ENCODE measurements at places on chromosomes 2 and 18. TPM values are rescaled to one million over a fixed set of nuclear protein-coding genes. Genes with fewer than 3 reads are reported as not detected.

GRCh38 chr2:109005686-109006204 is 16.7 kb upstream of the EDAR start:
- DNase-seq = peak; percentile 75

GRCh38 chr2:86358957-86359356 is 21.5 kb upstream of the REEP1 start:
- DNase-seq = no peak

- DNase-seq = no peak
These were observed 400.7 kb downstream of the HRH4 start for GRCh38 chr18:24860978-24861680.

DNA sequence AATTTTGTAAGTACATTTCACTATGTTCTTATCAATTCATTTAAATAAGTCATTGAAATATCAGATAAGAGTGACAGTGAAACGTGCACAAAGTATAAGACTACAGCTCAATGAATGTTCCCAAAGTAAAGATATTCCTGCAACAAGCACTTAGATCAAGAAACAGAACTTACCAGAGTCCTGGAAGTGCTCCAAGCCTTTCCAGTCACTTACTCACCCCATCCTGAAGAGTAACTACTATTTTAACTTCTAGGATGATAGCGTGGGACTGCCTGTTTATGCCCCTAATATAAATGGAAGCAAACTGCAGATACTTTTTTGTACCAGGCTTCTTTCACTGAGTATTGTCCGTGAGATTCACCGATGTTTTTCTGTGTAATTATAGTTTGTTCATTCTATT is 768.9 kb downstream of the SLC4A3 start:
- no peak for DNase-seq

GRCh38 chr18:49747876-49748275 is 65.5 kb downstream of the ACAA2 start:
- no peak for DNase-seq

DNA sequence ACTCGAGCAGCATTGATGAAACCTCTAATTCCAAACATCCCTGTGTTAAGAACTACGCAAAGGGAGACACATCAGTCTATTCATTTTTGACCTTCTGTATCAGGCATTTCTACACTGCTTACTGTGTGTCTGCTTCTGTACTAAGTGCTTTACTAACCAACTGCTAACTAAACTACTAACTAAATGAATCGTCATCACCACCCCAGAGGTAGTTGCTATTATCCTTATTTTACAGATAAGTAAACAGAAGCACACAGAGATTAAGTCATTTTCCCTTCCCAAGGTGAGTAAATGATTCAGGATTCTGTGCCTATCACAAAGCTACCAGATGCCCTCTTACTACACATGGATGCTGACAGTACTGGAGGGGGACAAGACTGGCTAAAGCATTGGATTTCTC is 284.1 kb downstream of the AGPS start:
- no peak for DNase-seq

DNA sequence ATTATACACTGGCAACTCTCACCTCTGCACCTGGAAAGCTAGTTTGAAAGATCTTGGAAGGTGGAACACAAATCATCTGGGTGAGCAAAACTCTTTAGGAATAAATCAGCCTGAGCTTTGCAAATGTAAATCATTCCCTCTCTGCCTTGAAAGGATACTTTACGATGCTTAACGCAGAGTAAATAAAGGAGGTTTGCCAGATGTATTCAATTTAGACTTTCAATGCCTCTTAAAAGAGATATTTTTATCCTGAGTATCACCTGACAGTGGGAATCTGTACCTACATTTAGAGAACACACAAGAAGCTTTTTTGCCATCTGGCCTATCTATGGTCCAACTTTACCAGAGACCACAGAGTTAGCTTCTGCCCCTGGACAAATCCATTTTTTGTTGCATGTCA is 983.2 kb upstream of the CDH2 start:
- DNase-seq = no peak

GRCh38 chr2:108958632-108959341 is 30.2 kb downstream of the EDAR start:
- DNase-seq = no peak

DNA sequence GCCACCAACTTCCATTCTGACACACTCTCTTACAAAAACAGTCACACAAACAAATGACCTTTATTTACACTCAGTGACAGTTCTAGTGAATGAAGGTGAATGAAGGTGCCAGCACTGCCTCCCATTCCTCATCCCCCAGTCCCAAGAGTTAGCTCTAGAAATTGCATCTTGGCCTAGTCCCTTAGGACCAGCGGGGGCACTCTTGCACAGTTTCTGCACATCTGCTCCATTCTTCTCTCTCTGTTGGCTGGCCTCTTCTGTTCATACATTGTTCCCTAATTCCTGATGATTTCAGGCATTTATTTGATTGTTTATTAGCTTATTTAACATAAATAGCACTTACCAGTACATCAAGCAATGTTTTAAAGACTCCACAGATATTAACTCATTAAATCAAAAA is 30.9 kb downstream of the GAREM1 start:
- DNase-seq = no peak

DNA sequence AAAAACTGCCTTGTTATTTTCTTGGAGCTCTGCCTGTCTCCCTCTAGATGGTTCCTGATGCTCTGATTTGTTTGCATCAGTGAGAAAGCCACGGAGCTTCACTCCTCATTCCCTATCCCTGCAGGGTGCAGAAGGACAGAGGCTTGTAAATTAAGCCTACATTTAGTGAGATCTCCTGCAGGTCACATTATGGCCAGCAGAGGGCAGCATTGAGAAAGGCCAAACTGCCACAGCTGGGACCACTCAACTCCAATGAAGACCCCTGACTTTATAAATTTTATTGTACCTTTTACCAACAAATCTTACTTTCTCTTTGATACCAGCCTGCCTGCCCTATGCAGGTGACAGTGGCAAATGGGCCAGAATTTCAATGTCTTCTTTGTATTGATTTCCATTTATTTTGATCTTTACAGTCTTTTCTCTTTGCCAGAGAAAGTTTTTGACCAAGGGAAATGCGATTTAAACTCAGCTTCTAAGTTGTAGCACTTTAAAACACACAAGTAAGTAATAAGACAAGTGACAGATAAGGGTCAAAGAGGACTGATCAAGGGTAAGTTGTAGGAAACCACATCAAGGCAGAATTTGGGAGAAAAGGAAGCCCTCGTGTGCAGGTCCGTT is 1029.1 kb upstream of the KLHL29 start:
- peak; percentile 59 for DNase-seq

GRCh38 chr2:231017231-231017598 is 20.1 kb upstream of the C2orf72 start:
- DNase-seq = no peak

DNA sequence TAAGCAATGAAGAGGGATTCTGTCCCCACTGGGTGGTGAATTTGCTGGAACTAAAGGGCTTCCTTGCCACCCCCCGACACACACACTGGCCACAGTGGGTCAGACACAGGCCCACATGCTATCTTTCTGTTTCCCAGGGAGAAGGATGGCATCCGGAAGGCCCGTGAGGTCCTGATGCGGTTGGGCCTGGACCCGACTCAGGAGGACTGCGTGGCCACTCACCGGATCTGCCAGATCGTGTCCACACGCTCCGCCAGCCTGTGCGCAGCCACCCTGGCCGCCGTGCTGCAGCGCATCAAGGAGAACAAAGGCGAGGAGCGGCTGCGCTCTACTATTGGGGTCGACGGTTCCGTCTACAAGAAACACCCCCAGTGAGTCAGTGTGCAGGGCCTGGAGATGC is 44.6 kb downstream of the HK2 start:
- DNase-seq = no peak

DNA sequence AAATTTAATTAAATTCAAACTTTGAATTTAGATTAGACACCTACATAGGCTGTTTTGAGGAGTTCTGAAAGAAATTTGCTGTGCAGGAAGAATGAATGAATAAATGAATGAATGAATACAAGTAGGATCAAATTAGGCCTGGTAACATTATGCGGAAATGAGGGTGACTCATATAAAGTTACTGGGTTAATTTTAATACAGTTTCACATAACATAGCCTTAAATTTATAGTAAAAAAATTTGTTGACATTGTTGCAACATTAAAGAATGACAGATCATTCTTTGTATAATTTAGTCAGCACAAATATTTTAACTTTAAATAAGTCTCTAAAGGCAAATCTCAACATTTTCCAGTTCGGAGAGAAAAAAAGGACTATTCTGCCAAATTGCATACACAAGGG is 1293.1 kb upstream of the SLC39A10 start:
- no peak for DNase-seq

DNA sequence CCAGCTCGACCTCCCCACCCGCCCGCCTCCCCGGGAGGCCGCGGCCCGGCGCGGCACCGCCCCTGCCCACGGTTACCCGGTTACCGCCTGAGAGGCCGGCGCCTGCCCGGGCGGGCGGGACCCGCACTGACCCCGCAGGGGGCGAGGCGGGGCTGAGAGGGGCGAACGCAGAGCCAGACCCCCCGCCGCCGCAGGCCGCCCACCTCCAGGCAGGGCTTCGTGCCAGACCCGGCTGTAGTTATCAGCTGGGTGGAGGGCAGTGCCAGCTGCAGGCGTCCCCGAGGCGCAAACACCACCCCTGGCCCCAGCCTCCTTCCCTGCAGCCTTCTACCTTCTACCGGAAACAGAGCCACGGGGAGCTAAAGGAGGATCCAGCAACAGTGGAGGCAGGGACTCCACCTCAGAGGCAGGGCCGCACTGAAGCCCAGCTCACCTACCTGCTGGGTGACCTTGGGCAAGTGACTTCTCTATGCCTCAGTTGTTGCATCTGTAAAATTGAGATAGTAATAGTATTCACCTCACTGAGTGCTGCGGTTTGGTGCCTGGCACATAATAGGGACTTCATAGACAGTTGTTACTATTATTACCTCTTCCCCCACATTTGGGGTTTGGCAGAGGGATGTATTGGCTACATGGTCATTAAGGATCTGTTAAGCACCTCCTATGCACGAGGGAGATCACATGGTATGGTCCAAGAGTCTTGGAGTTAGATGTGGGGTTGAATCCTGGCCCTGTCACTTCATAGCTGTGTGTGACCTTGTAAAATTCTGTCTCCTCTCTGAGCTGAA is 231.6 kb upstream of the SMAD2 start:
- DNase-seq = no peak

GRCh38 chr2:84486441-84487115 is 27.5 kb upstream of the SUCLG1 start:
- no peak for DNase-seq

- DNase-seq = no peak
These were observed 13.9 kb upstream of the BUB1 start for GRCh38 chr2:110691612-110692258.

DNA sequence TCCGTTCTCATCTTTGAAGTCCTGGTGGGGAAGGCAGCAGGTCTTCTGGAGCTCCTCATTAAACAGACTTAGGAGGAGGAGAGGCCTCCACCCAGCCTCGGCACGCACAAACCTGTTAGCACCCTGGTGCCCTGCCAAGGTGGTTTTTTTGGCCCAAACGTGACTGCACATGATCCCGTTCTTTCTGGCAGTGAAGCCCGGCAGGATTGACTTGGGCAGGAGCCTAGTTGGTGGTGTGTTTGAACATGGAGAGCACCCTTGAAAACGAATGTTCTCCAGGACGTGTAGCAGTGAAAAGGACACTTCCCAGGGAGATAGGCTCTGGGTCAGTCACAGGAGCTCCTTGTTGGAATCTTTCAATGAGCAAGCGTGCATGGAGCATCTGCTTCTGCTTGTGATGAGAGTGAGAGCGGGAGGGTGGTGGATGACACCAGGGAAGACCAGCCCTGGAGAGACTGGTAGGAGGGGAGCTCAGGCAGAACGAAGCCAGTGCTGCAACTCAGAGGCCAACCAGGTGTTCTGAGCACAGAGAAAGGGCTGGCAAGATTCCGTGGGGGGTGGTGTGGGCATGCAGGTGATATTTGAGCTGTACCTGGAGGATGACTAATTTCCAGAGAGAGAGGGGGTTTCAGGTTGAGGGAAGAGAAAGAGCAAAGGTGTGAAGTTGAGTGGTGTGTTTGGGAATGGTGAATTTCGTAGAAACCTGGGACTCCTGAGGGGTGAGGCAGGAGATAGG is 73.8 kb downstream of the TANC1 start:
- peak; percentile 69 for DNase-seq

DNA sequence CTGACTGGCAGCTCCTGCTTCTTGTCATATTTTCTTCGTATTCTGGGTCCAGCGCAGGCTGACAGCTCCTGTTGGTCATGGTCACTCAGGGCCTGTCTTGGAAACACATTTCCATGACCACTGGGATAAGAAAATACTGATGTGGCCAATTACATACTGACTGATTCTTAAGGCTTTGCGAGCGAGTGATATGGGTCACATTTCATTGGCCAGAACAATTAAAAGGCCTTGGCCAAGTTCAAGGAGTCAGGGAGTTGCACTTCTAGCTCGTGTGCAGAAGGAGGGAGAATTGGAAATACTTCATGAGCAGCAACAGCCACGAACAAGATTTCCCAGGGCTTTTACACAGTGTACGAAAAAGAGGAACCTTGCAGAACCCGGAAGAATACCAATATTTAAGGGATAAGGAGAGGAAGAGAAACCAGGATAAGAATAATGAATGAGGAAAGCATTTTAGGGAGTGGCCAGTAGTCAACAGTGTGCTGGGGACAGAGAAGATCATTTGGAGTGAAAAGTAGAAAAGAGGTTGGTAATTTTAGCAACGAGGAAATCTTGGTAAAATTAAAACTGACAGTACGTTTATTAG is 149.5 kb downstream of the ATP9B start:
- no peak for DNase-seq

DNA sequence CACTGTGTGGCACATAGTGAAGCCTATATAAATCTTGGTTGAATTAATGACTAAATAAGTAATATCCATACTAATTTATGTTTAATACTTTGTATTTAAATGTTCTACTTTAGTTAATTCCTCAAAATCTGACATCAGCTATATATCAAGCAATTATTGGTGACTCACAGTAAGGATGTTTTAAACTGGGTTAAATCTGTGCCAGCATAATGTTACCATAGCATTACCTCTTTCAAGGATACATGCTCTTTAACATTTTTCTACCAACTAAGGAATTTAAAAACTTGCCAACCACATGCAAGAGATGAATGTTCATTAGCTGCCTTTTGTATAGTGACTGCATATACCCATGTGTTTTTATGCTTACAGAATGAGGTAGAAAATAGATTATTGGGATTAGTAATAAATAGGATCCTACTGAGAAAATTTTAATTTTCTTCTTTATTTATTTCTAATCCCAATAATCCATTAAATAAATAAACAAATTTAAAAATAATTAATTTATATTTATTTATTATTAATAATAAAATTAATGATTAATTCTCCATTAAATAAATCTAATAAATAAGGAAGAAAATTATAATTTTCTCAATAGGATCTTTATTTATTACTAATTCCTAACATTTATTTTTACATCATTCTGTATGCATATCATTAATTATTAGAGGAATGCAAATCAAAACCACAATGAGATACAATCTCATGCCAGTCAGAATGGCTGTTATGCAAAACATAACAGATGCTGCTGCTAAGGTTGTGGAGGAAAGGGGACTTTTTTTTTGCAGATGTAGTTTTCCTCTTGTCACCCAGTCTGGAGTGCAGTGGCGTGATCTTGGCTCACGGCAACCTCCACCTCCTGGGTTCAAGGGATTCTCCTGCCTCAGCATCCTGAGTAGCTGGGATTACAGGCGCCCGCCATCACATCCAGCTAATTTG is 410.7 kb upstream of the DSEL start:
- no peak for DNase-seq

- no peak for DNase-seq
These were observed 96.1 kb upstream of the ZNF397 start for GRCh38 chr18:35144698-35145097.

FBXO36 gene
- polyA plus RNA-seq = 0.77 TPM

ASPRV1 gene
- 0.84 TPM for polyA plus RNA-seq

ASB18 gene
- 1.2 TPM for polyA plus RNA-seq

IL36RN gene
- not detected for polyA plus RNA-seq

CCDC148 gene
- 0.23 TPM for polyA plus RNA-seq

KRTCAP3 gene
- 0.38 TPM for polyA plus RNA-seq

SAG gene
- not detected for polyA plus RNA-seq

FEV gene
- not detected for polyA plus RNA-seq

ANKRD30BL gene
- not detected for polyA plus RNA-seq
